ENCODE measurements at places on chromosomes 6 and 20.

GRCh38 chr6:139483079-139483478 lies 108.6 kb upstream of the CITED2 start:
- no peak for DNase-seq

- DNase-seq, result no peak
These were observed 15.5 kb downstream of the TM9SF4 start for GRCh38 chr20:32124916-32125454.

- DNase-seq, result no peak
These were observed 650 bp upstream of the CD2AP start for GRCh38 chr6:47476781-47477496.

GRCh38 chr6:11096109-11096508 lies 2.5 kb downstream of the SMIM13 start:
- no peak for DNase-seq

DNA sequence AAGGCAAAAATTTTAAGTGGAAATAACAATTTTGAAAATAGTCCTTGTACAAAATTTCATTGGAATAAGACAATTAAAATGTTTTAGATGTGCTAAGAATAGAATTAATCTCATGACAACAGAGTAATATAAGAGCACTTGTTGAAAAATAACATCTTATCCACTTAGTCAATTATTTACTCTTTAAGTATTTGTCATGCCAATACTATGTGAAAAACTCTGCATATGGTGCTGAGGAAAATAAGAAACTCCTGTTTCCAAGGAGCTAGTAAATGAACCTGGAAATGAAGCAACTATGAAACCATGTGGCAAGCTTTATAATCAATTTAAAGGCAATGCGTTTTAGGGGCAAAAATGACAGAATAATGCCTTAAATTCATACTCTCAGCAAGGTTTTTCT lies 42.7 kb upstream of the HCRTR2 start:
- no peak for DNase-seq

- DNase-seq, result no peak
These were observed 1.9 kb downstream of the FOXA2 start for GRCh38 chr20:22582386-22582963.

DNA sequence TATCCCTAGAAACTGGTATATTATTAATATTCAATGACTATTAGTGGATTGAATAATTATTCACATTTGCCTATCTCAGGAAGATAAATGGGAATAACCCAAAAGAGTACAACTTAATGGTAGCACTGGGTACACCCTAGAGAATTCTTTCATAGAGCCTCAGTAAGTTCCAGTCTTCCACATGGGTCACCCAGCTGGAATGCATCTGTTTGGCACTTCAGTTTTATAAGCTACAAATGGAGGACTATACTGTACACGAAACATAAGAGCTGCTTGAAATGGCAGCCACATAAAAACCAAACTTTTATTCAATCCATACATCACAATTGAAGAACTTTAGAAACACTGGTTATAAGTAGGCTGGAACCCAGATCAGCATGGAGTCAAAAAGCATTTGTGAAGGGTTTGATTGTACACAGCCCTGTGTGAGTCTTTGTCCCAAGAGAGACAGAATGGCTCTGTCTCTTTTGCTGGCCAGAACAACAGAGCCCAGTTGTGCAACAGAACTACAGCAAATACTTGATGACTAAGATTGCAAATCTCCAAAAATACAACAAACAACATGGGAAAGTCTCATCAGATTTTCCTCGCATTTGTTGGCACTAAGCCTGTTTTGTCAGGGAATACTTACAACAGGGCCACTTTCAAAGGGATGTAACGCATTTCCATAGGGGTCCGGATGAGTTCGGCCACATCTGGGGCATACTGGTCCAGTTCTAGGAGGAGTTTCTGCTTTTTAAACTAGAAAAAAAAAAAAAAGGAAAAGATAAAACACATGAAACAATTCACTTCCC lies 39.5 kb downstream of the PIGU start:
- DNase-seq, result no peak

GRCh38 chr6:149901444-149902140 lies 3.7 kb upstream of the RAET1E start:
- DNase-seq, result no peak

DNA sequence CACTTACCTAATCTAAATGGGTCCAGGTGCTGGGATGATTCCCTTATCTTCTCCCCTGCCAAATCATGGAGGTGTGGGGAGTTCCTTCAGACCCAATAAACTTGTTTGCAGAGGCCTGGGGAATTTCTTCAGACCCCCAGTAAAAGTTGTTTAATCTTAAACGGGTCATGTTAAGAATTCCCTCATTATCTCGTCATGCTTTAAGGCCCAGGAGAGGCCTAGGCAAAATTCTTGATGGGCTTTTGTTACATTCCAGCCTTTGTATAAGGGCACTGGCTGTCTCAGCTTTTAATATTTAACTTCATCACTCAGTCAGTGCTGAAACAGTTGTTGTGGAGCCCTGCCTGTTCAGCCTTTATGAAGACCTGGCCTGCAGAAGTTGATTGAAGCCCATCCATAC lies 11.0 kb upstream of the SLC35B3 start:
- DNase-seq, result no peak

GRCh38 chr6:90401933-90402830 lies 105.5 kb upstream of the BACH2 start:
- DNase-seq, result no peak

- no peak for DNase-seq
These were observed 54.8 kb upstream of the CCDC167 start for GRCh38 chr6:37554480-37554819.

DNA sequence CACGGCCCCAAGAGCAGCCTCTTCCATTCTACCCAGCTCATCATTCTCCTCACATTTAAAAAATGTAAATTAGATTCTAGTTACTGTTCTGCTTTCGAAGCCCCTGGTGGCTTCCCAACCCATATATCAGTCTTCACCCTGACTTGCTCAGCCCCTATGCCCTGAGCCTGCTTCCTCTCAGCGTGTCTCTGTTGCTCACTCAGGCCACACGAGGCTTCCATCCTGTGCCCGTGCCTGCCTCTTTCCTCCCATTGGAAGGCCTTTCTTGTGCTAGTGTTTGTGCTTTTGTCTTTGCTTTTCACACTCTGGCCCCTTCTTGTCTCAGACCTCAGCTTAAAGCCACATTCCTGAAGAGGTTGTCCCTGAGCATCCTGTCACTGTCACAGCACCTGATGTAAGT lies 78.1 kb downstream of the AFDN start:
- DNase-seq, result no peak

- DNase-seq, result no peak
These were observed 898.0 kb upstream of the EYS start for GRCh38 chr6:66605011-66605410.

DNA sequence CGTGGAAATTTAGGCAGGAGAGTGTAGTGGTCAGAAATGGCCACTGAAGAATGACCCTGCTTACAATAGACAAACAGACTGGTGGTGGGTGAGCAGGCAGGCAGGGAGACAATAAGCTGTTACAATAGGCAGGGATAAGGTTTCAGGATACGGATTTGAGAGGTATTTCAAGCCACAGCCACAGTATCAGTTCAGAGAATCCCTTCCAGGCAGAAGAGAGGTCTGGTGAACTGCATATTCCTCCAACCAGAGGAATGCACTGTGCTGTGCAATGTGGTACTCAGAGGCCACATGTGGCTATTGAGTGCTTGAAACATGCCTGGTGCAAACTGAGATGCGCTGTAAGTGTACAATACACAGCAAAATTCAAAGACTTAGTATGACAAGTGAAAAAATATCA lies 20.6 kb downstream of the RMND1 start:
- DNase-seq, result no peak

- no peak for DNase-seq
These were observed 84.5 kb downstream of the DNAH8 start for GRCh38 chr6:38799529-38800184.

DNA sequence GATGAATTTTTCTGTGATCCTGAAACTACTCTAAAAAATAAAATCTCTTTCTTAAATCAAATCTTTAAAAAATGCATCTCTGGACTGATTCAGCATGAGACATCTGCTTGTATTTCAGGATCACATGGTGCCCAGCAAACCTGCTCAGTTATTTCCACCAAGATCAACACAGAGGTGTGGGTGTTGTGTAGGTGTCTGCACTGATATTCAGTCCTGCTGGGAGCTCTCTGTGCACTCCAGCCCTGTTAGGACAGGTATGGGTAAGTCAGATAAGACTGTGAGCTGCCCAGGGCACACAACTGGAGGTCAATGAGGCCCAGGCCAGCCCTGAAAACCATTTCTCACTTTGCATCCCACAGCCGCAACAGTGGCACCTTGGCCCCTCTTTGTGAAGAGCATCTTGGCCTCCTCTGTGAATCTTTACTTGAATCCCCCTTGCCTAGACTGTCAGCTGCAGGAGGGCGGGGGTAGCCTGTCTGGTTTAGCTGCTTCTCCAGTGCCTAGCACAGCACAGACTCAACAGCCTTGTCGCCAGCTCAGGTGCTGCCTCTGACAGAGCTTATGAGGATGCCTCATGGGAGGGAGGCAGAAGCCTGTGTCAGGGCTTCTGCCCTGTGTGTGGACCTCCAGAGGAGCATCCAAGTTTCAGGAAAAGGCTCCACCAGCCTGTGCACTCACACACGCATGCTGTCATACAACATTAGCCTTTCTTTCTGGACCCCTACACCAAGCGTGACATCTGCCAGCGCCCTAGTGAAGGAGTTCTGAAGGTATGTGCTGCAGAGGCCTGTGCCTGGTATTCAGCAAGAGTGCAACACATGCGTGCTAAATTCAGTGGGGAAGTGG lies 187.6 kb upstream of the CST7 start:
- DNase-seq, result no peak

GRCh38 chr6:24353861-24354260 lies 4.0 kb downstream of the DCDC2 start:
- DNase-seq, result no peak

DNA sequence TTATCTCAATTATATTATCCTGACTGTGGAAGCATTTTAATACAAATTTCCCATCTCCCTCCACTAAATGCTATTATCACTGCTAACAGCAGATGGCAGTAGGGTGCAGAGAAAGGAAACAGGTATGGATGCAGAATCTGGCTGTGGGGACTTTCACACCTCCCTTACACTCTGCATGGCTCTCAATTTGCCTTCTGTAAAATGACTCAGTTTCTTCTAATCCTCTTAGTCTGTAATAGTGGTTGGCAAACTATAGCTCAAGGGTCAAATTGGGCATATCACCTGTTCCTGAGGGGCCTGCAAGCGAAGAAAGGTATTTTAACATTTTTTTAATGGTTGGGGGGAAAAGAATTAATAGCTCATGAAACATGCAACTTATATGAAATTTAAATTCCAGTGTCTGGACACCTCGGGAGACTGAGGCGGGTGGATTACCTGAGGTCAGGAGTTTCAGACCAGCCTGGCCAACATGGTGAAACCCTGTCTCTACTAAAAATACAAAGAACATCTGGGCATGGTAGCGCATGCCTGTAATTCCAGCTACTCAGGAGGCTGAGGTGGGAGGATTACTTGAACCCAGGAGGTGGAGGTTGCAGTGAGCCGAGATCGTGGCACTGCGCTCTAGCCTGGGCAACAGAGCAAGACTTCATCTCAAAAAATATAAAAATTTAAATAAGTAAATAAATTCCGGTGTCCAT lies 83.5 kb downstream of the ZMYND8 start:
- peak; percentile 49 for DNase-seq

GRCh38 chr6:20696676-20697075 lies 162.4 kb downstream of the CDKAL1 start:
- no peak for DNase-seq

- no peak for DNase-seq
These were observed 814 bp downstream of the TFAP2B start for GRCh38 chr6:50819466-50819903.

DNA sequence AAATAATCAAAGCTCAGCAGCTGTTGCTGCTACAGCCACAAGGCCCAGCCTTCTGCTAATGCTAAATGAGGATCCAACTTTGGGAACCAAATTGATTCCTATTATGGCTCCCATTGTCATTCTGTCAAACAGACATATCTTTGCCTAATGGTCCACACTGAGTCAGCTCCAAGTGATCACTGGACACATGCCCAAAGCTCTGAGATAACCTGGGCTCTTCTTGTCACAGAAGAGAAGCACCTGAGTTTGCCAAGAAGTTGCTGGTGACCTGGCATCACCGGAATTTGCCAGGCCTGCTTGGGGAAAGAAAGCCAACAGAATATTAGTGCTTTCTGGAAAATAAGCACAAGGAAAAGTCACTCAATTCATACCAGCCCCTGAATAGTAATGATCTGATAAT lies 5.8 kb downstream of the TNFRSF21 start:
- no peak for DNase-seq

- no peak for DNase-seq
These were observed 207.3 kb downstream of the GMDS start for GRCh38 chr6:2038092-2038491.

DNA sequence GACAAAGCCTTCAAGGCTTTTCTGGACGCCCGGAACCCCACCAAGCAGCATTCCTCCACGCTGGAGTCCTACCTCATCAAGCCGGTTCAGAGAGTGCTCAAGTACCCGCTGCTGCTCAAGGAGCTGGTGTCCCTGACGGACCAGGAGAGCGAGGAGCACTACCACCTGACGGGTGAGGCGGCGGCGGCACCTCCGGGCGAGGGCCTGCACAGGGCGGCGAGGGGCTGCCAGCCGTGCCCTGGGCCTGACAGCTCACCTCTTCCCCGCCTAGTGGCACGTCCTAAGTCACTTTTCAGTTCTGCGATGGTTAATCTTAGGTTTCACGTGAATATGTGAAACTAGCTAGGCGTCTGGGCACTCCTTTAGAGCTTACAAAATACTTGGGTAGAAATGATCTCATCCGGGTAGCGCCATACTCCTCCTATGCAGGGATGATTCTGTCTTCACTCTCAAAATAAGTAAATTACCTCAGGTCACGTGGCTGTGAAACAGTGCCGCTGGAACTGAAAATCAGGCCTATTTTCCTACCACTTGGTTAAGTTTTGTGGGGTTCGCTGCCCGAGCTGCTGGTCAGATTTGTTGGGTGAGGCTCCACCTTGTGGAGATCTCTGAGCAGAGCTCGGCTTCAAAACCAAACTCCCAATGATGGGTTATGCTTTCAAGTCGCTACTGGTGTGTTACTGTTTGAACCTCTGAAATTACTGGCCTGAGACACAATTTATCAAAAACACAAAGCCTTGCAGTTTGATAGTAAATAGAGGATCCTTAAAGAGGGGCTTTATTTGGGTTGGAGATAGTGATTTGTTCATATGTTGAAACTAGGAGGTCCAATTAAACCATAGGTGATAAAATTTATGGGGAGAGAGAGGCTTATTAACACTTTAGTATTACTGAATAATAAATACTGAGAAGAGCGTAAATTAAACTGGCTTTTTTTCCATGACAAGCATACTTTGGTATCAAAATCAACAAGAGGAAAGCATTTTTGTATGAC lies 15.5 kb upstream of the CLDN20 start:
- DNase-seq, result no peak

- DNase-seq, result no peak
These were observed 70.4 kb upstream of the BLCAP start for GRCh38 chr20:37598100-37598543.

GRCh38 chr6:44042261-44042988 lies 84.8 kb downstream of the MRPL14 start:
- DNase-seq, result no peak

- no peak for DNase-seq
These were observed 80.6 kb downstream of the OTOR start for GRCh38 chr20:16828666-16829305.
